Adrenal gland (tissue), 19 donors: ENCODE measurements at places on chromosomes 13 and 19. TPM values are rescaled to one million over a fixed set of nuclear protein-coding genes. Genes with fewer than 3 reads are reported as not detected.

GRCh38 chr13:47726394-47726793, 274.7 kb downstream of the SUCLA2 start:
- no peak overlapping the region for H3K4me3 ChIP-seq
- H3K27ac ChIP-seq: no peak overlapping the region
- no peaks in the 10 kb centered on the region for H3K27me3 ChIP-seq
- no peak for DNase-seq
- H3K36me3 ChIP-seq: no peaks in the 10 kb centered on the region

DNA sequence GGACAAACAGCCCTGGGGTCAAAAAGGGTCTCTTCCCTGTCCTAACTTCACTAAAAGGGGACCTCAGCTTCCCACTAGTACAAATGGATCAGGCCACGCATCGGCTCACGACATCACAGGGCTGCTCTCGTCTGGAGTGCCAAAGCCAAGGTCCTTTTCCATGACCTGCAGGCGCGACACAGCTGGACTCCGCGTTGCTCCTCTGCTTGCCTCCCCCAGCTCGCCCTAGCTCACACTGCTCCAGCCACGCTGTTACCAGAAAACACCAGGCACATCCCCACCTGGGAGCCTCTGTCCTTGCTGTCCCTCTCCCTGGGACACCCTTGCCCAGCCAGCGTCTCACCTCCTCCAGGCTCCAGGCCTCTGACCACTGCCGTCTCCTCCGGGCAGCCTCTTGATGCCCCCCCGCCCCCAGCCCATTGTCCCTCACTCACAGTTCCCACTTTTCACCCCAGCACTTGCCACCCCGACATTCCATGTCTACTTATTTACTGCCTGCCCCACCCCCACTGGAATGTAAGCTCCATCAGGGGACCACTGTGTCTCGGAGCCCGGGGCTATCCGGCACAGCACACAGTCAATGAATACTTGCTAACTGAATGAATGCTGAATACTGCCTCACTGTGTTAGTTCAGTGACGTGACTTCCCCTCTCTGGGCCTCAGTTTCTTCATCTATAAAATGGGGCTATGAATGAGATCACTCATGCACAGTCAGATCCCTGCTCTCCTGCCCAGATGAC, 20.7 kb downstream of the AKT2 start:
- H3K4me1 ChIP-seq: peaks cover 26% of the 10 kb centered on the region
- no peak overlapping the region for H3K27ac ChIP-seq
- H3K4me3 ChIP-seq: no peak overlapping the region
- H3K36me3 ChIP-seq: no peaks in the 10 kb centered on the region
- no peaks in the 10 kb centered on the region for H3K27me3 ChIP-seq
- DNase-seq: no peak

GRCh38 chr13:26406791-26407190, 150.7 kb upstream of the WASF3 start:
- no peaks in the 10 kb centered on the region for H3K4me1 ChIP-seq
- no peaks in the 10 kb centered on the region for H3K27me3 ChIP-seq
- no peak overlapping the region for H3K4me3 ChIP-seq
- no peak for DNase-seq
- no peak overlapping the region for H3K27ac ChIP-seq

GRCh38 chr19:53007200-53007599, 6.5 kb upstream of the ERVV-1 start:
- no peaks in the 10 kb centered on the region for H3K36me3 ChIP-seq
- H3K27me3 ChIP-seq: no peaks in the 10 kb centered on the region
- H3K27ac ChIP-seq: no peak overlapping the region
- H3K4me3 ChIP-seq: no peak overlapping the region

The ZNF180 gene
- total RNA-seq: 25.9 TPM

DNA sequence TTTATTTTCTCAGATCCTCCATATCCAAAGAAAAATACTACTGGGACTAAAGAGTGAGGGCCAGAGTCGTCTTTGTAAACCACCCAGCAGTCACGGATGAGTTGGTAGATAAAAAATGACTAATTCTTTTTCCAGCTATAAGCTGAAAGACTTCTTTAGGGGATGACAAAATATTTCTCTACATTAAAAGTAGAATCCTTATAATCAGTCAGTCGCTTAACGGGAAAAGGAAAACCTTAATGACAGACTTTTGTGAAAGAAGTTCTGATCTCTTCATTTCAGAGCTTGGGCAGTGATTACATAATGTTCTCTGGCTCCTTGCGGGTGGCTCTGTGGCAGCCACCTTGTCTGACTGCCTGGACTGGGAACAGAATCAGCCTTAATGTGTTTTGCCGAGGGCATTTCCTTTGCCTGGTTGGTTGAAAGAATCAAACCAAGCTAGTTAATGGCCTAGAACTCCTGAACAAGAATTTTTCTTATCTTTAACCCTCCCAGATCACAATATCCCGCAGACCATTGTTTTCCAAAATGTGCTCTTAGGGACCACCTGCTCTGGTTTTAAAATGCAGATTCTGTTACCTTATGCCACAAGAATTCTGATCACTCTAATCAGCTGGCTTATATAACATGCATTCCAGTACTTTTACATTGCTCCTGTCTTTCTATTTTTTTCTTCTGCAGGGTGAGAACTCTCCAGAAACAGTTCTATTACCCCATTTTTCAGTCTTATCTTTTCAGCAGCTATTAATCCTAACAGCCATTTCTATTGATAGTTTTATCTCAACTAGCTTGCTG, 2.5 kb downstream of the ITM2B start:
- peak overlapping the region; percentile 100 for H3K27ac ChIP-seq
- no peak overlapping the region for H3K4me3 ChIP-seq
- no peaks in the 10 kb centered on the region for H3K27me3 ChIP-seq
- DNase-seq: peak; percentile 44

DNA sequence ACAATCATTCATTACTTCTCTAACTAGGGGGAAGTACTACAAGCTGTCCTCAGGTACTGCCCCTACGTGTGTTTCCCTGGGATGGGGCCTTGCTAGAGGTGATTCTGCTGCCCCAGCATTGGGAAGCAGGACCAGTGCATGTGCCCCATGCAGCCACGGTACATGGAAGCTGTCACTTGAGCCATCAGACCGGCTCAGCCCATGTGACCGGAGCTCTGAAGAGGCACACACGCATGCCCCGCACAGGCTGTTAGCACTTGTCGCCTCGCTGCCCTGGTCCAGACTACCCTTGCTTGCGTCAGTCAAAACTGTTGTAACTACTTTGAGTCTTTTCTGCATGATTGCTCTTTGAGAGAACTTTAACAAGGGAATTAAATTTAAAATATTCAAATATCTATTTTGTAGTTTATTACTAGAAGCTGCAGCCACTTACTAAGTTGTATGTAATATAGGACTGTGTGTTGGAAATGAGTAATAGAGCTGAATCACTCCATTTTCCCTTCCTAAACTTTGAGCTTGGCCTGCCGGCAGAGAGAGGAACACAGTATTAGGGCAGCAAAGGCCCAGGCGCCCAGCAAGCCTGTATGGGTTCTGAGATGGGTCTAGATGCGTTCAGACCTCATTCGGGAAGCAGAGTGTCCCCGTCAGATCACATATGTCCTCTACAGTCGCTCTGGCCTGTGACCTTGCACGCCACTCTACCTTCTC, 42.2 kb downstream of the DHRS12 start:
- no peak overlapping the region for H3K4me3 ChIP-seq
- H3K36me3 ChIP-seq: peaks cover 58% of the 10 kb centered on the region
- H3K27ac ChIP-seq: no peak overlapping the region
- H3K27me3 ChIP-seq: no peaks in the 10 kb centered on the region
- no peaks in the 10 kb centered on the region for H3K4me1 ChIP-seq

The PSG1 gene
- total RNA-seq: not detected

DNA sequence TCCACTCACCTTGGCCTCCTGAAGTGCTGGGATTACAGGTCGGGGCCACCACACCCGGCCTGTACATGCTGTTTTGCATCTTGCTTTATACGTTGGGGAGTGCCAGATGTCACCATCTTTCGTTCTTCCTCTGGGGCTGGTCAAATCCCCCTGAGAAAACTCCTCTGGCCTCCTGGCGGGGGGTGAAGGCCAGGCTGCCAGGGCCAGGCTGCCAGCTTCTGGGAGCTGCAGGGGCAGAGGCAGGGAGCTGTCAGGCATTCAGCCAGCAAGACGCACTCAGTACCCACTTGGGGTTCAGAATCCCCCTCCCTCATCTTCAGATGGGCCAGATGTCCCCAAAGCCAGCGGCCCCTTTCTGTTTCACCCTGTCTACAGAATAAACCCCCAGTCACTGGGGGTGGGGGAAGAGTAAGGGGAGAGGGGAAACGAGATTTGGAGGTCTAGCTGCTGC, 16.1 kb downstream of the ZSWIM9 start:
- H3K4me3 ChIP-seq: no peak overlapping the region
- no peaks in the 10 kb centered on the region for H3K27me3 ChIP-seq
- DNase-seq: no peak
- H3K27ac ChIP-seq: no peak overlapping the region
- H3K4me1 ChIP-seq: no peaks in the 10 kb centered on the region
- no peaks in the 10 kb centered on the region for H3K36me3 ChIP-seq

DNA sequence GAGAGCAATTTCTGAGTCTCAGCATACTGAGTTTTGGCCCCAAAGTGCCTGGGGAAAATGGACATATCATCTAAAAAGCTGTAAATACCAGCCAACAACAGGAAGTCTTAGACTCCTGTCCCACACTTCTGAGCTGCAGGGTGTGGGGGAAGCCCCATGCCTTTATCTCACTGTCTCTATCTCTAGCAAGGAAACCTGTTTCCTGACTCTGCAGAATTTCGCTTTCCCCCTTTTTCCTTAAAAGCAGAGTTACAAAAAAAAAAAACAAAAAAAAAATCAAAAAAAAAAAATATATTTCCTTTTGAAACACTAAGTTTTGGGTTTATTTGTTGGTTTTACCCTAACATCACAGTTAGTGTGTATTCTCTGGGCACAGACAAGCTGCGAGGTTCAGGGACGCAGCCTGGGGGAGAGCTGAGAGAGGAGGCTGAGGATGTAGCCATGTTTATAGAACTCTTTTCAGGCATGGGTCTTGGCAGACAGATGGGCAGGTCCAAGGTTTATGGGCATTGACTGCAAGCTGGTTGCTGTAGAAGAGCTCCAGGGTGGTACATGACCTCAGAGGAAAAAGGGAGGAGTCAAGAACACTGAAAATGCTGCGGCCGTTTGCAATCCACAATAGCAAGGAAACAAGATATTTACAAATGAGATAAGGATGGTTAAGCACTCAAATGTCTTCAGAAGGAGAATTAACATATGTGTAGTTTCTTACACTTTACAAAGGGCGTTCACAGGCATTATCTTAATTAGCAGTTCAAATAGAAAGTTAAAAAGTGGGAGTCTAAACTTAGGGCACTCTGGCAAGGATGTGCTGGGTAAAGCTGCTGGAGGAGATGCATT, 4.9 kb downstream of the MBNL2 start:
- no peaks in the 10 kb centered on the region for H3K36me3 ChIP-seq
- peak; percentile 62 for DNase-seq

The CCL25 gene
- total RNA-seq: not detected

GRCh38 chr19:48506138-48506733, 5.4 kb downstream of the LMTK3 start:
- H3K4me1 ChIP-seq: peaks cover 2% of the 10 kb centered on the region
- no peak overlapping the region for H3K4me3 ChIP-seq

- no peaks in the 10 kb centered on the region for H3K27me3 ChIP-seq
- no peaks in the 10 kb centered on the region for H3K36me3 ChIP-seq
- no peak overlapping the region for H3K27ac ChIP-seq
- no peaks in the 10 kb centered on the region for H3K4me1 ChIP-seq
- no peak overlapping the region for H3K4me3 ChIP-seq
- peak; percentile 44 for DNase-seq
Observed at GRCh38 chr19:39951686-39952085, 17.3 kb upstream of the FCGBP start.

The PRPF31 gene
- total RNA-seq: 47.0 TPM

DNA sequence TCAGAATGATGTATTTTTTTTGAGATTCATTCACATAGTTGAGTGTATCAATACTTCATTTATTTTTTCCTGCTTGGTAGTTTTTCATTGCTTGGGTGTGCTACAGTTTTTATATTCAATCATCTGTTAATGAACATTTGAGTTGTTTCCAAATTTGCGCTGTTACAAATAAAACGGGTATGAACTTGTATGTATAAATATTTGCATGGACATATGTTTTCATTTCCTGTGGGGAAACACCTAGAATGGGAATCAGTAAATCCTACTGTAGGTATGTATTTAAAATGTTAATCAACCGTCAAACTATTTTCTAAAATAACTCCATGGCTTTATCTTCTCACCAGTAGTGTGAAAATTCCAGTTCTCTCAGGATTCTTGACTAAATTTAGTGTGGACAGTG, 826.3 kb downstream of the EFNB2 start:
- DNase-seq: no peak
- H3K27ac ChIP-seq: no peak overlapping the region
- H3K36me3 ChIP-seq: no peaks in the 10 kb centered on the region
- H3K4me1 ChIP-seq: no peaks in the 10 kb centered on the region
- H3K4me3 ChIP-seq: no peak overlapping the region

DNA sequence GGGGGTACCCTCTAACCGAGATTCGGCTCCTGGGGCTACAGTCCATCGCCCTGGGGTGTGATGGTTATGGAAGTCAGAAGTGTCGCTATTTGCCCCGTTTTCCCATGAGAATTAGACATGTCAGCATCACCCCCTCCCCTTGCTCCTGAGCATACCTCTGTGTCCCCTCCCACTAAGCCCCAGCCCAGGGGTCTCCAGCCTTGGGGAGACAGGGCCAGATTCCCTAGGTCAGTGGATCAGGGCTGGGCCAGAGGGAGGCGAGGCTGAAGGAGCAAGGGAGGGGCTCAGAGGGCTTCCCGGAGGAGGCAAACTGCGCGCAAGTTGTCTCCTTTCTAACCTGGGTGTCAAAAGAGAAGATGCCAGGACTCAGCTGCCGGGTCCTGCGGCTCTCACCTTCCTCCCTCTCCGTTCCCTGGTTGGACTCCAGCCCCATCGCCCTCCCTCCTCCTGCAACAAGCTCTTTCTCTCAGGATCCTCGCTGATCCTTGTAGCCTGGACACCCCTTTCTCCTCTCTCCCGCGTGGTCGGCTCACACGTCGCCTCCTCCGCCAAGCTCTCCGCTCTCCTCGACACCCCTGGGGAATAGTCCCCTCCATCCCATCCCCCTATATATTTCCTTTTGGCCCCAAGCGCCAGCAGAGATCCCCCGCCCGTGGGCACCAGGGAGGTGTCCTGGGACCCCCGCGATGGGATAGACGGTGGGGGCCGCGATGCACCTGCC, 459 bp upstream of the TMEM59L start:
- no peak overlapping the region for H3K4me3 ChIP-seq
- DNase-seq: no peak
- peaks cover 73% of the 10 kb centered on the region for H3K27me3 ChIP-seq
- no peak overlapping the region for H3K27ac ChIP-seq
- peaks cover 4% of the 10 kb centered on the region for H3K4me1 ChIP-seq

The SHC2 gene
- 81.4 TPM for total RNA-seq

GRCh38 chr19:11378319-11379189, 4.1 kb downstream of the SWSAP1 start:
- H3K36me3 ChIP-seq: no peaks in the 10 kb centered on the region
- H3K4me3 ChIP-seq: no peak overlapping the region
- H3K4me1 ChIP-seq: peaks cover 49% of the 10 kb centered on the region

The PLK5 gene
- not detected for total RNA-seq

- no peak for DNase-seq
- no peak overlapping the region for H3K4me3 ChIP-seq
- H3K27me3 ChIP-seq: no peaks in the 10 kb centered on the region
- H3K27ac ChIP-seq: no peak overlapping the region
- H3K36me3 ChIP-seq: peaks cover 31% of the 10 kb centered on the region
- H3K4me1 ChIP-seq: peaks cover 32% of the 10 kb centered on the region
Observed at GRCh38 chr13:97364031-97364430, 69.9 kb upstream of the RAP2A start.

- H3K4me3 ChIP-seq: no peak overlapping the region
- no peak overlapping the region for H3K27ac ChIP-seq
- H3K4me1 ChIP-seq: no peaks in the 10 kb centered on the region
- no peak for DNase-seq
Observed at GRCh38 chr19:36773223-36773579, 594 bp upstream of the ZNF850 start.

The FFAR2 gene
- total RNA-seq: not detected

The HCN2 gene
- 8.8 TPM for total RNA-seq
